ENCODE measurements at places on chromosomes 4 and X.

DNA sequence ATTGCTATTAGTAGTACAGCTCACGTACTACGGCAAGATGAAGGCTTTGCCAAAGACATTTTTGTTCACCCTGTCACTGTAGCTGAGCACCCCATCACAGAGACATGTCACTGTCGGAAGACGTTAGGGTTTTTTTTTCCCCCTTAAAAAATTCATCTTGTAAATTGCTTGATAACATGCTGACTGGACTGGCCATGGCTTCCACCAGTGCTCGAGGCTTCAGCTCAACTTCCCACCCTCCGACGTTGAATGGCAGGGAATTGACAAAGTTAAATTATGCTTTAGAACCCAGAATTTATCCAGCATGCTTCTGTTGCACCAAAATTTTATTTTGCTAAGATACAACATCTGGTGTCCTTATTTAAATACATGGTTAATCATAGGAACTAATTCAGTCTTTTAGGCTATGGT lies 707 bp upstream of the OTUD4 start:
- DNase-seq, result no peak

- no peak for DNase-seq
These were observed 40.0 kb downstream of the NELFA start for GRCh38 chr4:1968686-1969295.

DNA sequence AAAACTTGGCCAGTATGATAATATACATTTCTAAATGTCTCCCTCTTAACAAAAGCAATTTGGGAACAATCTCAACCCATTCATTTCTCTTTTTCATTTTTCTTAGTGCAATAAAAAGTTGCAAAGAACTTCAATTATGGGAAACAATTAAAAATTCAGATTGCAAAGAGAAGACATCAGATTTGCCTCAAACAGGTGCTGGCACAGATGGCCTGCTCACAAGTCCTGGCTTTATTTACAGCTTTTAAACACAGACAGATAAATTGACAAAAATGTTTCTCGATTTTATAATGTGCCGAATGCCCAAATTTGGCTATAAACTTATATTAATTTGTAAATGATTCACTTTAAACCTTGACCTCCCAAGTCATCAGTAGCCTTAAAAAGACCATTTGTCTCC lies 28.7 kb downstream of the SLC4A4 start:
- DNase-seq, result no peak

DNA sequence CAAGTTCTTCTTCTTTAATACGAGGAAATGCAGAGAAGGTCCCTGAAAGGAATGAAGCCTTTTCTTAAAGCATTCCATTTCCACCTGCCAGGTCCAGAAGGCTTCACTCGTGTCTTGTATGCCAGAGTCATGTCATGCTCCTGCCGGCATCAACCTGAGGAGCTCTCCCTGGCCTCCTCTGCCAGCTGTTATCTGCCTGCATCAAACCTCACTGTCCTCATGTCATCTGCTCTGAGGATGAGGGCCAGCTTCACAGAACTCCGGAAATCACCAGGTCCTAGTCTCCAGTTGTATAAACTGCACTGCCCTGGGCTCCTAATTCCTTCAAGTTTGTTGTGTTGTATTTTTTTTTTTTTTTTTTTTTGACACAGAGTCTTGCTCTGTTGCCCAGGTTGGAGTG lies 20.0 kb upstream of the S100G start:
- no peak for DNase-seq

- DNase-seq, result peak; percentile 41
These were observed 27.2 kb downstream of the TACC3 start for GRCh38 chr4:1748465-1748995.

Measured in IMR-90 (cell line).